ENCODE measurements at places on chromosomes 1 and 21.

GRCh38 chr1:121522061-121522759, 337.4 kb downstream of the SRGAP2C start:
- no peak for DNase-seq

- DNase-seq, result no peak
These were observed 22.4 kb upstream of the TRNAU1AP start for GRCh38 chr1:28530456-28530855.

DNA sequence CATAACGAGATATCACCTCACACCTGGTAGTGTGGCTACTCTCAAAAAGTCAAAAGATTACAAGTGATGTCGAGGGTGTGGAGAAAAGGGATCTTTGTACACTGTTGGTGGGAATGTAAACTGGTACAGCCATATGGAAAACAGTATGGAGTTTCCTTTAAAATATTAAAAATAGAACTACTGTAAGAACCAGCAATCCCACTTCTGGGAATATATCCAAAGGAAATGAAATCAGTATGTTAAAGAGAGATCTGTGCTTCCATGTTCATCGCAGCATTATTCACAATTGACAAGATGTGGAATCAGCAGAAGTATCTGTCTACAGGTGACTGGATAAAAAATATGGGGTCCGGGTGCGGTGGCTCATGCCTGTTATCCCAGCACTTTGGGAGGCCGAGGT, 7.6 kb upstream of the PIK3C2B start:
- no peak for DNase-seq

DNA sequence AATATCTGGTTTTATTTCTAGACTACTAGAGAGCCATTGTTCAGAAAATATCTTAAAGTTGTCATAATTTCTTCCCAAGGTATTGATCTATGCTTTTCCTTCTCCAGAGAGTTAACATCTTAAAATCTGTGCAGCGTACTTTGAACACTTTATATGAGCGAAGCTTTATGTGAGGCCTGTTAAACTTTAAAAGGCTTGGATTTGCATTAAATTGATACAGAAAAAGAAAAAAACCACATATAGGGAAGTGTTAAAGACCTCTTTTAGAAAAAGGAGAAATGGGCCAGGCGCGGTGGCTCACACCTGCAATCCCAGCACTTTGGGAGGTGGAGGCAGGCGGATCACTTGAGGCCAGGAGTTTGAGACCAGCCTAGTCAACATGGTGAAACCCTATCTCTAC, 59.2 kb upstream of the MORC3 start:
- DNase-seq, result no peak
